ENCODE measurements at places on chromosomes 3 and 15.

DNA sequence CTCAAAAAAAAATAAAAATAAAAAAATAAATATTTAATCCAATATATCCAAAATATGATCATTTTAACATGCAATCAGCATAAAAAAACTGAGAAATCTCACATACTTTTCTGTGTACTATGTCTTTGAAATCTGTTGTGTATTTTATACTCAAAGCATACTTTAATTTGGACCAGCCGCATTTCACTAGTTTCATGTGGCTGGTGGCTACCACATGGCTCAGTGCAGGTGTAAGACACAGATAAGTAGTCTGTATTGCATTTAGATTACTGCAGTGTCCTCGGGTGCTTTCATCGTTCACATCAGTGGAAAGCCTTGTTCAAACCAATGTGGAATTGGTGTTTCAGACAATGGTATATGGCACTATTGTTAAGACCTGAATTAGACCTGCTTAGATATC is 11.0 kb downstream of the CRTC3 start:
- no peak for DNase-seq

DNA sequence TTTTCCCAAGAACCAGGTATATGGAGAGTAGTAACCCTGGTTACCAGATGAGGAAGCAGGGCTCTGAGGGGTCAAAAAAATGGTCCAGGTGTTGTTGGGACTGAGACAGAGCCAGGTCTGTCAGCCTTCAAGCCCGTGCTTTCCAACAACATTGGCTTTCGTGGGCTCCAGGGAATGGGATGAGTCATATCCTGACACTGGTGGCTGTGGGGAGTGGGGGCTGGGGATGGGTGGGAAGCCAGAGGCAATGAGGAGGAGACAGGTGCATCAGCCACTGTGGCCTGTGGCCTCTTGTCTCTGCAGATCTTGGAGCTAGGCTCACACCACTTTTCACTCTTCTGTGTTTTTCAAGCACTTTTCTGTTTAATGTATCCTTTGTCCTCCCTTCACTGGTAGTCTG is 38.2 kb downstream of the CORO2B start:
- DNase-seq = no peak

DNA sequence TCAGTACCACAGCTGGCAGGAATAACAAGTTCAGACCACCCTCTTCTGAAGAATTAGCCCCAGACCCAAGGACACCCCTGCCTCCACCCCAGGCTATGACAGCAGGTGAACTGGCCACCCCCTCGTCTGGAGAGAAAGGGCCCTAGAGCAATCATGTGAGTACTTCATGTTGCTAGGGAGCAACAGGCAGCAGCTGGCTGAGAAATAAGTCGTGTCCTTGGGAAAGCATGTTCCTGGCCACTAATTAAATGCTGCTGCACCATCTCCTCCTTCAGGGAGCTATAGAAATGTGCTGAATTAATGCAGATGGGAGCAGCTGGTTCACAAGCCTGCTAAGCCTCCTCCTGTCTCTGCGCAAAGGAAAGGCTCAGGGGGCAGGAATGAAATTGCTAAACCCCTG is 31.5 kb downstream of the MRPS11 start:
- no peak for DNase-seq

DNA sequence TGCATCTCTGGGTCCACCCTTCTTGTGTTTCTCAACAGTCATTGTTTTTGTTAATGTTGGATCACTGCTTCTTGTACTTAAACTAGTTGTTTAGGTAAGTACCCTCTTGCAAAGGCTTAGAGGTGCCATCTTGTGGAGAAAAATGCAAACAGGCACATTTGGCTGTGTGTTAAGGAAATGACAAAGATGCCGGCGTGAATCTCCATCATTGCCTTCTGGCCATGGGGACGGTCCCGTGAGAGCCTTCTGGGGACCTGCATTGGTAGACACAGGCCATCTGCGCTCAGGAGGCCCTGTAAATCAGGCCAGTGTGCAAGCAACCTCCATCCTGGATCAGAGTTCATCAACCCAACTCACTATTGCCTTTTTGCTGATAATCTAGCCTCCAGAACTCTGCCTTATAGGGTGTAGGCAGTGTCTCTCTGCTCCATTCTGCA is 158.6 kb upstream of the NR2E3 start:
- no peak for DNase-seq

GRCh38 chr3:172355836-172356235 is 92.4 kb downstream of the GHSR start:
- no peak for DNase-seq

- DNase-seq = no peak
Measured at GRCh38 chr3:169150920-169151319, 512.6 kb downstream of the MECOM start.

DNA sequence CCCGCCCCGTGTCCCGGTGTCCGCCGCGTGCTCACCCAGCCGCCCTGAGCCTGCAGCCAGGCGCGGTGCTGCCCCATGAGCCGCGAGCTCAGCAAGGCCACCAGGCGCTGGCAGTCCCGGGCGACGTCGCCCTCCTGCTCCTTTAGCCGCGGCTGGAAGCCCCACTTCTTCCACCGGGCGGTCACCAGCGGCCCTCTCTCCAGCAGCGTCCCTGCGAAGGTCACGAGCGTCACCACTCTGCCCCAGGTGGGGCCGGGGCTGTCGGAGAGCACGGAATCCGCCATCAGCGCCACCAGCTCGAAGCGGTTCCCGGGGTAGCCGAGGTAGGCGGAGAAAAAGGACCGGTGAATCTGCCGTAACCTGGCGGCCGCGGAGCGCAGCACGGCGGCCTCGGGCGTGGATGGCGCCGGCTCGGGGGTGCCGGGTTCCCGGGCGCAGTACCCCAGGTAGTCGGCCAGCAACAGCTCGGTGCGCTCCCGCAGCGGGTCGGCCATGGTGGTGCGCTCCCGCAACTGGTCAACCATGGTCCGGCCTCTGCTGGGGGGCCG is 298 bp downstream of the BCL2L10 start:
- DNase-seq = peak; percentile 56

- no peak for DNase-seq
Measured at GRCh38 chr15:67105065-67105951, 39.9 kb downstream of the SMAD3 start.

GRCh38 chr3:149021830-149022229 is 30.5 kb downstream of the GYG1 start:
- DNase-seq = no peak

- DNase-seq = no peak
Measured at GRCh38 chr3:64382153-64382552, 156.9 kb upstream of the PRICKLE2 start.

- DNase-seq = no peak
Measured at GRCh38 chr3:122322095-122323075, 2.7 kb upstream of the CSTA start.

DNA sequence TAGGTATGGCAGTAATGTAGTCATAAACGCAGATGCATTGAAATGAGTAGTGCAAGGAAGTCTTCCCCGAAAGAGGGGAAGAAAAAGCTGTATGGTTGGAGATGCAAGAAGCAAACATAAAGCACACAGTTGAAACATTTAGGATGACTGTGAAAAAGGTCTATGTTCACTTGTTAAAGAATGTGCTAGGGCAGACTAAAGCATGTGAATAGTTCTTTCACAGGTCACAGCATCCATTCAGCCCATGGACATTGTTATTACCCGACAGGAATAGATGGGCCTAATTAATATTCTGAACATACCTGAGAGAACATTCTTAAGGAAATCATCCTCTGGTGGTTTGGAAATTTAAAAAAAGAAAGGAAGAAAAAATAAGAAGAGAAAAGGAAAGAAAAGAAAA is 595.2 kb downstream of the ZIC1 start:
- no peak for DNase-seq

GRCh38 chr3:194124193-194124592 is 11.8 kb upstream of the HES1 start:
- no peak for DNase-seq
